ENCODE measurements at places on chromosomes 2 and 18.

- DNase-seq: no peak
Measured at GRCh38 chr2:28437918-28438317, 45.3 kb downstream of the FOSL2 start.

GRCh38 chr2:121099329-121100290 is 185.4 kb downstream of the TFCP2L1 start:
- DNase-seq: peak; percentile 66

- no peak for DNase-seq
Measured at GRCh38 chr18:67463829-67464228, 52.7 kb downstream of the DSEL start.

DNA sequence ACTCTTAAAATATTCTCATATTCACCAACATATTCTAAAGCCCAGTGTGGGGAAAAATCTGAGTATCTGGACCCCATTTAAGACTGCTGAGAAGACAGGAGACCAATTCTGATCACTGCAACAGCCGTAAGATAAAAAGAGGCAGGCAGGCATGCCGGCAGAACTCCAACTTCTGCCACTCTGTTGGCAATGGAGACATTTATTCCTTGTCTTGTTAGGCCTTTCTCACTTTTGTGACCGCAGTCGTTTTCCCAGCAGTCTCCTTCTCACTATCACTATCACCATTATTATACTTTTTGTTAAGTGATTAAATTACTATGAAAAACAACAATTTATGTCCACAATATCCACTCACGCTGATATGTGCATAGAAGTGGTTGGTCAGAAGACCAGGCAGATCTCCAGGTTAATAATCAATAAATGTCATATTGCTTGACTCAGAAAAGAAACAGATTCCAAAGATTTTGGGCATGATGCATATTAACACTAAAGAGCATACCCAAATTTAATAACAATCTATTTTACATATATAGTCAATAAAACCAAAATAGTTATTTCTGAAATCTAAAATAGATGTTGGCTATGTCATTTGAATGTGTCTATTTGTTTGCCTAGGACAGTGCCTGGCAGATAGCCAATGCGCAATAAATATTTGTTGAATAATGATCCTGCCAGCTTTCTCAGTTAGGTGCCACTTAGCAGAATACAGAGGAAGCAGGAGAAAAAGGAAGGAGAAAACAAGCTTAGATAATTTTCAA is 38.2 kb downstream of the SESTD1 start:
- DNase-seq: no peak

- no peak for DNase-seq
Measured at GRCh38 chr2:223669453-223670225, 67.5 kb upstream of the SCG2 start.

GRCh38 chr2:202196727-202197126 is 41.7 kb downstream of the SUMO1 start:
- DNase-seq: no peak

- no peak for DNase-seq
Measured at GRCh38 chr18:57073501-57074187, 73.2 kb upstream of the BOD1L2 start.

DNA sequence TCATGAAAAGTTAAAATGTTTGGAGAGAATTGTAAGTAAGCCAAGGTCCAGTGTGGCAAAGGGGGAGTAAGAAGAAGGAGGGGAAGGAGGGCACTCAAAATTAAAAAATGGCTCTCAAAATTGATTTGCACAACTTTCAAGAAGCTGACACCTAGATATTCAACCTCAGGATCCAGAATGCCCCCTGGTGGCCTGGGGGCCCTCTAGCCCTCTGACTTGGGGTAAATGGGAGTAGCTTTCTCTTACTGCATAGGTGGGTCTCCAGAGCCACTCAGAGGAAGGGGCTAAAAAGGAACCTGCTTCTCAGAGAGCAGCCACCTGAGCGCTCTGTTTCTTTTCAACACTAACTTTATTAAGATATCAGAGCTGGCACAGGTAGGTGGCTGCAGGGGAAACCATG is 968.5 kb downstream of the BCL11A start:
- no peak for DNase-seq

GRCh38 chr2:151999053-151999452 is 99.8 kb downstream of the CACNB4 start:
- peak; percentile 61 for DNase-seq

DNA sequence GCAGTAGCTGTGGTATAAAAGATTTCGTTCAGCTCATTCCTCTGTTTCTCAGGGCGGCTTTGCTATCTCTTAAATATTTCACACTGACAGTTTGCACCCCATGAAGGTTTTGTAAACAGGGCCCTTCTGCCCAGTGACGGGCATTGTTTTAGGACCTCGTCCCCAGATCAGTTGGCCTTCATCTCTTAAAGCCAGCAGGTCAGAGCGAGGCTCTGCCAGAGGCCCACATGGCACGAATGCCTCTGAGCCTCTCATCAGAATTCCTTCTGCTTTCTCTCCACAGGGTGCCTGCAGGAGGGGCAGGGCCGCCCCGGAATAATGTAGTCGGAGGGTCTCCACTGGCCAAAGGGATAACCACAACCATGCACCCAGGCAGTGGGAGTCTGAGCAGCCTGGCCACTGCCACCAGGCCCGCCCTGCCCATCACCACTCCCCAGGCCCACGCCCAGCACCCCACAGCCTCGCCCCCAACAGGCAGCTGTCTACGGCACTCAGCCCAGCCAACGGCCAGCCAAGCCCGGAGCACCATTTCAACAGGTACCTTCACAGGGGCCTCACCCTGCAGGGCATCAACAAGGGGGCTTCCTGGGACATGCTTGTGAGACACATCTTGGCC is 177.0 kb downstream of the SEPTIN10 start:
- DNase-seq: peak; percentile 34

- DNase-seq: no peak
Measured at GRCh38 chr2:222621893-222622292, 34.0 kb downstream of the FARSB start.

DNA sequence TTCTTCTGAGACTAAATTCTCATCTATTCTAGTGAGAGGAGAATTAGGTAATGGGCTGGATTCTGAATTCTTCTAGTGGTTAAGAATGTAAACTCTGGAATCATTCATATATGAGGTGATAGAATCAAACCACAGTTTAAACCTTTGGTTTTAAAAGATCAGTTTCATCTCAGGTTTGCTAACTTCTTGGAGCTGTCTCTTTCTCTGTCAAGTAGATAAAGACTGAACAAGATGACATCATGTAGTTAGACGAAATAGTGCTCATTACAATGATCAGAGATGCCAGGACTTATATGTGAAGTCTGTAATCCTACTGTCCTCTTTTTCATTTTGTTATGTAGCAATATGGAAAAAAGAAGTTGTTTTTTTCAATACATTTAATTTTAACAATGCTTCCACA is 4.9 kb downstream of the CEBPZOS start:
- DNase-seq: no peak

DNA sequence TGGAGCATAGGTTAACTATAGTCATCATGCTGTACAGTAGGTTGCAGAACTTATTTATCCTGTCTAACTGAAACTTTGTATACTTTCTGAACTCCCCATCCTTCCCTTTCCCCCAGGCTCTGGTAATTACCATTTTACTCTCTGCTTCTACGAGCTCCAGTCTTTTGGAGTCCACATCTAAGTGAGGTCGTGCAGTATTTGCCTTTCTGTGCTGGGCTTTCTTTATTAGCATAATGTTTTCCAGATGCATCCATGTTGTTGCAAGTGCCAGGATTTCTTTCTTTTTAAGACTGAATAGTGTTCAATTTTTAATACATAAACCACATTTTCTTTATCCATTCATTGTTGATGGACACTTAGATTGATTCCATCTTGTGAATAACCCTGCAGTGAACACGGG is 464.1 kb downstream of the TGIF1 start:
- no peak for DNase-seq

- DNase-seq: no peak
Measured at GRCh38 chr18:21406116-21406515, 164.1 kb downstream of the GREB1L start.

GRCh38 chr18:2060086-2060485 is 511.2 kb downstream of the METTL4 start:
- no peak for DNase-seq

DNA sequence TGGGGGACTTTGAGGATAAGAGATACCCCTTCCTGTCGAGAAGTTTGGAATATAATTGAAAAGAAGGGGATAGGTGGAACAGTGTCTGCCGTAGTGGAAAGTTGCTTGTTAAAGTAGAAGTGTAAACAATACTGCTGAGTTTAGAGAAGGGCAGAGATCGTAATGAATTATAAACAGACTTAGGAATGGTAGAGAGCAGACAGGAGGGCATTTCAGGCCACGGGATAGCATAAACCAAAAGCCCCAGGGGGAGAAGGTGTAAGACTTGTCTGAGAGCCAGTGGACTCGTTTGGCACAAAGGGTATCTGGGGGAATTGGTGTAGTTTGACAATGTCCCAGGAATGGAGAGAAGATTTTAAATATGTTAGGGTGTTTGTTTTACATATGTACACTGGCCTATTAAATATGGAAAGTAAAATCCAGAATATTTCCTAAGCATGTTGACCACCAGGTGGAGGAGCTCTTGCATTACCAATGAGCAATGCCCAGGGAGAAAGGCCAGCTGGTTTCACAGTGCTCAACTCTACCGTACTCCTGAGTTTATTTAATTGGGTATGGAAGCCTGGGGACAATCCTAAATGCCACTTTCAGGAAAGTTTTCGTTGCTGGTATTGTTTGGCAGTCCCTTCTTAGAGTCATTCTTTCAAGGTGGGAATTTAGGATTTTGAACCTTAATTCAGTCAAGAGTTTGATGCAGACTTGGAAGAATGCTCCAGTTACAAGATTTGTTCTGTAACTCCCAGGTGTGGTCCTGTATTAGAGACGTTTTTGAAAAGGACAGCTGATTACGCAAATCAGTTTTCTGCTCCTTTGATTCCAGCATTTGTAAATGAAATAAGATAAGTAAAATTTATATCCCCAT is 7.5 kb downstream of the COPS8 start:
- no peak for DNase-seq

GRCh38 chr2:222293660-222294630 is 4.9 kb downstream of the PAX3 start:
- DNase-seq: no peak

DNA sequence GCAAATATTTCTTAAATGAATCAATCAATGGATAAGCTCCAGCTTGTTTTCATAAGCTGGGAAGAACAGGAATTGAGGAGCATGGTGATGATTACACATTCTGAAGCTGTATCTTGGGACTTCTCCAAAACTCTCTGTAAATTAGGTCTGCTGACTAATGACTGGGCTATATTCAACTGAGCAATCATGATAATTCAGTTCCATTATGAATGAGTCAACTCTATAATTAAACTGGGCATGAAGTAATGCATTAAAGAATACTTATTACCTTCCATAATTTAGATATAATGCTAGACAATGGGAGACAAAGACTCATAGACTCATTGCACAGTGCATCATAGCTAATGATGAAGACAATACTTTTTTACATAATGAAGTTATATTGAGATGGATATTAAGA is 207.4 kb downstream of the CBLN2 start:
- no peak for DNase-seq

GRCh38 chr2:17540813-17541530 is 476 bp downstream of the VSNL1 start:
- no peak for DNase-seq

DNA sequence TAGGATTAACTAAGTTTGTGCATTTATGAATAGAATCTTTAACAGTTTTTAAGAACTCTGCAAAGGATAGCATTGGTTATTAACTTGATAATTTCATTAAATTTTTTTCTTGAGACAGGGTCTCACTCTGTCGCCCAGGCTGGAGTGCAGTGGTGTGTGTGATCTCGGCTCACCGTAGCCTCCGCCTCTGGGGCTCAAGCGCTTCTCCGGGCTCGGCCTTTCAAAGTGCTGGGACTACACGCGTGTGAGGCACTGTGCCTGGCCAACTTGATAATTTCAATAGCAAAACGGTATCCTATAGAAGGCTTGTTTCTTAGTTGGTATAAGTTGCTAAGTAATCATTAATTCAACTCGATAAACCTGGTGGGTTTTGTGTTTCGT is 38.0 kb downstream of the ADNP2 start:
- no peak for DNase-seq

- no peak for DNase-seq
Measured at GRCh38 chr2:26527726-26528585, 50.0 kb upstream of the OTOF start.

DNA sequence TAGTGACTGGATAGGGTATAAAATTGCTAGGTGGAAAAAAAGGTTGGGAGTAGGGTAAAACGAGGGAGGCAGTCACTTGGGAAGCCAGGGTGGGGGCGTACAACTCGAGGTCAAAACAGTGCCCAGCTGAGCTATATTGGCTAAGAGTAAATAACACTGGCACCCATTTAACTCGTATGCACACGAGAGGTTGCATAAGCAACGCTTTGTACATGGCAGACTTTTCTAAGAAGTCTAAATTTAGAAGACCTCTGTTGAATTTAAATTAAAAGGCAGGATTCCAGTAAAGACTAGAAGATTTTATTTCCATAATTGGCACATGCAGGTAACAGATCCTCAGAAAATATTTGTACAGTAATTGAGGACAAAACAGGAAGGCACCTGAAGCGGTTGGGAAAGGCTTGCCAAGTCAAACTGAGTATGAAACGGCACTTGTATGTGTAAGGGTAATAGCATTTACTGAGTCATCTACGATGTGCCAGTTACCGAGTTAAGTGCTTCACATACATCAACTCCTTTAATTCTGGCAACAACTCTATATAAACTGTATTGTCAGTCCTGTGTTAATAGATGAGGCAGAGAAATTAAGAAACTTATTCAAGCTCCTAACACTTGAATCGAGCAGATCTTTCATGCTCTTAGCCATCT is 1.4 kb upstream of the MALT1 start:
- no peak for DNase-seq

DNA sequence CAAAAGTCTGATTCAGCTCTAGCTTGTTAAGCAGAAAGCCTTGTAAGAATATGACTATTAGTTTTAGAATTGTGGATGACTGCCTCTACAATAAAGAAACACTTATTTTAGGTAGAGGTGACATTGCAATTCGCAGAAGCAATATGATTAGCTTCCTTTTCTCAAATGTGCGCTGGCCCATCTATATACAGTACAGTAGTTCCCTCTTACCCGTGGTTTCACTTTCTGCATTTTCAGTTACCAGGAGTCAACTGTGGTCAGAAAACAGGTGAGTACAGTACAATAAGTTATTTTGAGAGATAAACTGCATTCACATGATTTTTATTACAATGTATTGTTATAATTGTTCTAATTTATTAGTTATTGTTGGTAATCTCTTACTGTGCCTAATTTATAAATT is 405.1 kb downstream of the GPD2 start:
- DNase-seq: no peak

- DNase-seq: no peak
Measured at GRCh38 chr18:26103579-26103978, 13.2 kb upstream of the SS18 start.

GRCh38 chr2:210177769-210178168 is 6.6 kb upstream of the KANSL1L start:
- no peak for DNase-seq

GRCh38 chr2:76437564-76437963 is 726.8 kb upstream of the GCFC2 start:
- no peak for DNase-seq

Measured in lower lobe of right lung (tissue), 2 donors.